ENCODE measurements at places on chromosomes 7 and 10.

DNA sequence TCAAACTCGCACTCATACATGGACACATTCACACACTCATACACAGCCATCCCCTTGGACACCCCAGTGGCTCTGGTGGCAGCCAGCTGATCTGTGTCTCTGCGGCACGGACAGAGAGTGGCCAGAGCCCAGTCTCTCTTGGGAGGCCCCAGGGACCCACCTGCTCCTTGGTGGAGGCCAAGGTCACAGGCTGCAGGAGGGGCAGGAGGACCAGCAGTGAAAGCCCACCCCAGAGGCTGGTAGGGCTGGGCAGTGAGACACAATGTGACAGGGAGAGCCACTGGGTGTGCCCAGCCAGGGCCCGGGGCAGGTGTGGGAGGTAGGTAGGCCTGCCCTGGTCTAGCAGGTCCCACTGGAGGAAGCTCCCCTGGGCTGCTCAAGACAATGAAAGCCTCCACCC lies 18.5 kb downstream of the SHH start:
- DNase-seq = no peak

- no peak for DNase-seq
Observed at GRCh38 chr7:153190452-153190851, 430.9 kb downstream of the ACTR3B start.

GRCh38 chr10:122357685-122358084 lies 16.8 kb upstream of the PLEKHA1 start:
- DNase-seq = no peak

- no peak for DNase-seq
Observed at GRCh38 chr7:127437241-127437640, 44.7 kb upstream of the ZNF800 start.

- no peak for DNase-seq
Observed at GRCh38 chr7:128217967-128218652, 23.0 kb upstream of the LEP start.

DNA sequence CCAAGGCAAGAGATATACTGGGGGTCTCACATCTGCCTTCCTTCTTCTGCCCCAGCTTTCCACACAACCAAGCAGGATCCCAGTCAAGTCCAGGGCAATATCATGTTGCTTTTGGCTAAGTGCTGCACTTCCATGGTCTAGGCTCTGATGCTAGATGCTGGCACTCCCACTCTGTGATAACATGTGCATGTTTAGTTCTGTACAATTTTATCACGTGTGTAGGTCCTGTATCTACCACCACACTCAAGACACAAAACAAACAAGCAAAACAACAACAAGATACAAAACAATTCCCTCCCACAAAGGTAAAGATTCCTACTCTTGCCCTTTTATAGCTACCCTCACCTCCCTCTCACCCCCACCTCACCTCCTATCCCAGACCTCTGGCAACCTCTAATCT lies 105.6 kb upstream of the HABP2 start:
- DNase-seq = no peak

- DNase-seq = no peak
Observed at GRCh38 chr10:29766753-29767152, 132.0 kb upstream of the SVIL start.

DNA sequence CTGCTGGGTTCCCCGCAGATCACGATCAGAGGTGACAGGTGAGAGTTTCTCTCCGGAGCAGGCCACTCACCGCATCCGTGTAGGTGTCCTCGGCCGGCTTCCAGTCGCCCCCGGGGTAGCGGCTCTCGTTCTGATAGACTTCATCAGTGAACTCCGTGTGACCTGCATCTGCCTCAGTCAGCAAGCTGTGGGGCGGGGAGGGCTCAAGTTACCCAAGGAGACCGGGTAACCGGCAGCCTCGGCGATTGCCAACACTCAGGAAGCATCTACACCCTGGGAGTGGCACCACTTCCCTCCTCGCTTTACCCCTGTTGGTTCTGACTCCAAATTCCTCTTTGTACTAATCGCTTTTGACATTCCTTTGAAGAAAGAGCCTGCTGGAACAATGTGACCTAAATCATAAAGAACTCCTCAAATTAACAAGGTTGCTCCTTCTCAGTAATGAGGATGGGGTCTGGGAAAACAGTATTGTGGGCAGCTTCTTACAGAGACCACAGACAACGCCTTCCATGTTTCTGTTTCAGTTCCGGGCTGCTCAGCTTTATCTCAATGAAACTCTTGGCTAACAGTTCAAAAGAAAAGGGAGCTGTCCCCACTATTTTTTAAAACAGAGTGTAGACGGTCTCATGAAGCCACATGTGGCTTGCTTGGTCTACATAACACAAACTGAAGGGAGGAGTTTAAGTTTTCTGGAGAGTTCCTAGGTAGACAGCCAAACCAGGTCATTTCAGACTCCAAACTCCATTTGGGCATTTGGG lies 118.1 kb downstream of the MYOF start:
- no peak for DNase-seq

- no peak for DNase-seq
Observed at GRCh38 chr10:13382703-13383398, 34.8 kb upstream of the SEPHS1 start.

- DNase-seq = no peak
Observed at GRCh38 chr7:152909280-152909679, 149.7 kb downstream of the ACTR3B start.

GRCh38 chr10:131844529-131845084 lies 56.2 kb upstream of the PPP2R2D start:
- no peak for DNase-seq

GRCh38 chr10:64196638-64197315 lies 675.6 kb downstream of the REEP3 start:
- DNase-seq = no peak

Measured in SW 1271 (cell line).